ENCODE measurements at places on chromosomes 7 and 10.

- DNase-seq = no peak
These were observed 437.0 kb upstream of the MGMT start for GRCh38 chr10:129029851-129030602.

- no peak for DNase-seq
These were observed 51.9 kb upstream of the CFAP46 start for GRCh38 chr10:132994185-132994796.

- no peak for DNase-seq
These were observed 26.3 kb upstream of the SH3PXD2A start for GRCh38 chr10:103881416-103882284.

GRCh38 chr10:1329622-1330021 is 273.4 kb downstream of the WDR37 start:
- no peak for DNase-seq

DNA sequence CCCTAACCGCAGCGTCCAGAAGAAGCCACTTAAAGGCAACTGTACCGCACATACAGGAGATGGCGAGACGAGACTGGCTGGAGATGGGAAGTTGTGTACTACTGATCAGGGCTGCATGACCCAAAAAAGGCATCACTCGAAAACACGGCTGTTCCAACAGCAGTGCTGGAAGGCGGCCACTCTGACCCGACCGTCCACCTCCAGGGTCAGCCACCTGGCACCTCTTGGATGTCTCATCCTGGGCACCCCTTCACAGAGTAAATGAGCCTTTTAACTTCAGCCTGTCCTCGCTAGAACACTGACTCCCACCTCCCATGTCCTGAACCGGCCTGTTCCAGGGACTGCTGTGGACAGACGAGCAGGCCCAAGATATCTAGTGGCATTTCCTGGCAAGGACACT is 180.7 kb downstream of the DIP2C start:
- no peak for DNase-seq

DNA sequence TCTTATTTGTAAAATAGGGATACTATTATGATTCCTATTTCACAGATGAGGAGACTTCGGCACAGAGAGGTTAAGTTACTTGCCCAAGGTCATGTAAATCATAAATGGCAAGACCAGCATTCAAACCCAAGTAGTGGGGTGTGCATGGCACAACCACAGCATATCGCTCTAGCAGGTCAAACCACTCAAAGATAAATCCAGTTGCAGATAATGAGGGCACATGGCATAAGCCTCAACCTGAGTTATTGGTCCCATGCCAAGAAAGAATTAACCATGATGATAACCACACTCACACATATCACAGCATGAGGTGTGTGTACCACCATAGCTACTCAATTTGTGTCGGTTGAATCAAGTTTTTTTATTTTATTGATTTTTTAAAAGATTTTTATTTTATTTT is 180.5 kb downstream of the CREB5 start:
- no peak for DNase-seq

DNA sequence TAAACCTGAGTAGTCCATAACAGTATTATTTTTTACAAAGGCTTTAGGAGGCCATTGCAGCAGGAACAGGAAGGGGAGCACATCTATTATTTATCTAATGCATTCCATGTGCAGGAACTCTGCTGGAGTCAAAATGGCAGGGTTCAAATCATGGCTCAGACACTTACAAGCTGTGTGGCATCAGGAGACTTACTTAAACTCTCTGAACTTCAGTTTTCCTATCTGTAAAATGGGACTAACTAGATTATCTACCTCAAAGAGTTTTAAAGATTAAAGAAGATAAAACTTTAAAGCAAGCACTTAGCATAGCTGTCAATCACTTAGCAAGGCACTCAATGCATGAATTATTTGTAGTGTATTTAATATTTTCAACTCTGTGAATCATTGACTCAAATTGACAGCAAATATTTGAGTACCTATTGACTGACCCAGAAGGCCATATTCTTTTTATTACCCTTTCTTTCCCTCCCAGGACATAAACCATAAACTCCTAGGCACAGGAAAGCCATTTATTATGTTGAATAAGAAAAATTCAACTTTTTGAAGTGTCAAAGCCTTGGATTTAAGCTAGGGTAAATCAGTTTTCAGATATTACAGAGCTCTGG is 115.8 kb upstream of the FAM204A start:
- DNase-seq = no peak

DNA sequence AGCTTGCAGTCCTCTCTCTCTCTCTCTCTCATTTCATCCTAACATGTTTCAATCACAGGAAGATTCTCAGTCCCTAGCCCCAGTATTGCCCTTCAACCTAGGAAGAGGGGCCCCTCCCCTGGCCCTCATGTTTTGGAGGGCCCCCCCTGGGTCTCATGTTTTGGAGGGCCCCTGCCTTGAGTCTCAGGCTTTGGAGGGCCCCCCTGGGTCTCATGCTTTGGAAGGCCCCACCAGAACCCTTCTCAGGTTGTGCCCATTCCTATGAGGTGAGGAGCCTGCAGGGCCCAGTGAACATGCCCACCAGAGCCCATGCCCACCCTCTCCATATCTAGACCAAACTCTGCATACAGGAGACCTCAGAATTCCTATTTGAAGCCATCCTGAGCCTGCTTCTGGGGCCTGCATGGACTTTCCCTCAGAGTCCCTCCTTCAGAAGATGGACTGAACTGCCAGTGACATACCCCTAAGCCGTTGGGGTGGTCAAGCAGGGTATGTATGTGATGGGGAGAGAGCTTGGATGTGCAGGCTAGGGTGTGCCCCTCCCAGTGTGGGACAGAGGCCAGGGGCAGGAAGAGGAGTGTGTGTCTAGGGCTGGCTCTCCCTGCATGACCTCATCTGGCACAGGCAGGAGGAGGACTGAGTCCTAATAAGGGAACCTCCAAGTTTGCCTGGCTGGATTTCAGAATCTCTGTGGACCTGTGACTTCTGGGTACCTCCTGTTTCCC is 8.1 kb upstream of the VDAC2 start:
- no peak for DNase-seq

- DNase-seq = no peak
These were observed 235.0 kb upstream of the PLPP4 start for GRCh38 chr10:120221873-120222485.

DNA sequence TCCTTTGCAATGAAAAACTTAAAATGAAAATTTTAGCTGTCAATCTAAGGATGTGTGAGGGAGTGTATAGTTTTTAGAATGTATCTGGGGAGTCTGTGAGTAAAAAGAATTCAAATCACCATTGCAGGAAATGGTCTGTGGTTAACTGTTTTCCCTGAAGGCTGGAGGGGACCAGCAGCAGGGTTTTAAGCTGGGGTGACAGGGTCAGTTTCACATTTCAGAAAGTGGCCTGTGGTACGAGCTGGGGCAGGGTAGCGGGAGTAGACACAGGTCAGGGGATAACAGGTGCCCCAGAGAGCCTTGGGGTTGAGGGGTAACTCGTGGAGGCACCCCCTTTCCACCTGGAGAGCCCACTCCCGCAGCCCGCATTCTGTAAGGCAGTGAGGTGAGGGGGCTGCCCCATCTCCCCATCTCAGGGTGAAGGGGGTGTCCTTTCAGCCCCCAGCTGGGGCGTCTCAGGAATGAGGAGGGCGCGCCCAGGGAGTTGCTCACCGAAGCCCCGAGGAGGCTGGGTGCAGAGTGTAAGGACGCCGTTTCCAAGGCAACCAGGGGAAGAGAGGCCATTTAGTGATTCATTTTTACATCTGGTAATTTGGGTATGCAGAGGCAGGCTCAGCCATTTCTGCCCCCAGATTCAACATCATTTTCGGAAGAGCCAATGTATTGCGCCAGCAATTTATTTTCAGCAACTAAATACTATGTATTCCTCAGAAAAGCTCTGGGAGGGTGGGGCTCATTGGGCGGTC is 168.9 kb downstream of the SLIT1 start:
- DNase-seq = peak; percentile 52

DNA sequence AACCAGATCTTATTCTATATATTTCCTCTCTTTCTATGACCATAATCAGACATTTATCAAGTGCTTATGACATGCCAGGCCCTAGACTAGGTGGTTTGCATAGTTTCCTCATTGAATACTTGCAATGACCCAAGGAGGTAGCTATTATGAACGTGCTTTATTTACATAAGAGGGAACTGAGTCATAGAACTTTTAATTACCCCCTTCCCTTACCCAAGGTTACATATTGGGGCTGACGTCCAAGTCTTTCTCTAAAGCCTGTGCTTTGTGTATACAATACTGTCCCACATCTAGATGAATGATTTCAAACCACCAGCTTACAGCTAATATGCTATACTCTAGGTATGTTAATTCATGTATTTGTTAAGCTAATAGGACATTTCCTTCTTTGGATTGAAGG is 91.9 kb upstream of the NPY start:
- no peak for DNase-seq

DNA sequence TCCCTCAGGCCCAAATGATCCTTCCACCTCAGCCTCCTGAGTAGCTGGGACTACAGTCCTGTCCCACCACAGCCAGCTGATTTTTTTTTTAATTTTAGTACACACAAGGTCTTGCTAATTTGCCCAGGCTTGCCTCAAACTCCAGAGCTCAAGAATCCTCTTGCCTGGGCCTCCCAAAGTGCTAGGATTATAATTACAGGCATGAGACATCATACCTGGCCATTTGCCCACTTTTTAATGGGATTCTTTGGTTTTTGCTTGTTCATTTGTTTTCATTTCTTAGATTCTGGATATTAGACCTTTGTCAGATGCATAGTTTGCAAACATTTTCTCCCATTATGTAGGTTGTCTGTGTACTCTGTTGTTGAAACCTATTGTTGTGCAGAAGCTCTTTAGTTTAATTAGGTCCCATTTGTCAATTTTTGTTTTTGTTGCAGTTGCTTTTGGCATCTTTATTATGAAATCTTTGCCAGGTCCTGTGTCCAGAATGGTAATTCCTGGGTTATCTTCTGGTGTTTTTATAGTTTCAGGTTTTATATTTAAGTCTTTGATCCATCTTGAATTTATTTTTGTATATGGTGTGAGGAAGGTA is 95.2 kb downstream of the GLCCI1 start:
- no peak for DNase-seq

DNA sequence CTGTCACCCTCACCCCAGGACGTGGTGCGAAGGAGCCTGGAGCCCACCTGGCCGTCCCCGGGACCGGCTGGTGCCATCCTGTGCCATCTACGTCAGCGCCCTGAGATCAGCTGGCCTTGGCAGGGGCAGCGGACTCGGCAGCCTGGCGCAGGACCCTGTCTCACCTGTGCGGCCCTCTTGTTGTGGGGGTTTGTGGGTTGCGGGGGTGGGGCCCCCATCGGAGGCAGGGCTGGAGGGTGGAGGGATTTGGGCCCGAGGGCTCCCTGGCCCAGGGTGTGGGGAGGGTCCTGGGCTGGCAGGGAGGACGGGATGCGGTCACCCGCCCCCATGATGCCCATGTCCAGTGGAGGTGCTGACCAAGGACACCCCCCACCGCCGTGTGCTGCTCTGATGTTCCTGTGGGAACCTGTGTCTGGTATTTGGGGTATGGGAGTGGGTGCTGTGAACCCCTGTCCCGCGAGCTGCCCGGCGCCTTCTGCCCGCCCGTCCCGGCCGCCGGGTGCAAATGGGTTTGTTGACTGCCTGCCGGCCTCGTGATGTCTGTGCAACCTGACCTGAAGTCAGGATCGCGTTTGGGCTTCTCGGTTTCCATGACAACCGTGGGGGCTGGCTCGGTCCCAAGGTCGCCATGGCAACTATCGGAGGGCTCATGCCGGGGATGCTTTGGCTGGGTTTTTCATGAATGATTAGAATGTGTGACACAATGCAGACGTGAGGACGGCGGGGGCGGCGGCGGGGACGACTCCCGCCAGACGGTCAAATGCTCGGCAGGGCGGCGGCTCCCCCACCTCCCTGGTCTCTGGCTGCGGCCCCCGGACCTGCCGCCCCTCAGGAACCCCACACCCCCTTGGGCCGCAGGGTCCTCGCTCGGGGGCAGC is 7.3 kb downstream of the MAFK start:
- DNase-seq = no peak

GRCh38 chr7:86091369-86091768 is 552.3 kb upstream of the GRM3 start:
- no peak for DNase-seq

GRCh38 chr7:26603631-26604030 is 260.8 kb downstream of the SKAP2 start:
- no peak for DNase-seq

- DNase-seq = no peak
These were observed 3.7 kb upstream of the WASL start for GRCh38 chr7:123752534-123752933.

GRCh38 chr7:4836206-4836661 is 25.6 kb downstream of the PAPOLB start:
- DNase-seq = no peak

GRCh38 chr7:43220250-43220649 is 107.8 kb downstream of the HECW1 start:
- DNase-seq = no peak

GRCh38 chr10:8043569-8044306 is 10.8 kb upstream of the GATA3 start:
- no peak for DNase-seq

DNA sequence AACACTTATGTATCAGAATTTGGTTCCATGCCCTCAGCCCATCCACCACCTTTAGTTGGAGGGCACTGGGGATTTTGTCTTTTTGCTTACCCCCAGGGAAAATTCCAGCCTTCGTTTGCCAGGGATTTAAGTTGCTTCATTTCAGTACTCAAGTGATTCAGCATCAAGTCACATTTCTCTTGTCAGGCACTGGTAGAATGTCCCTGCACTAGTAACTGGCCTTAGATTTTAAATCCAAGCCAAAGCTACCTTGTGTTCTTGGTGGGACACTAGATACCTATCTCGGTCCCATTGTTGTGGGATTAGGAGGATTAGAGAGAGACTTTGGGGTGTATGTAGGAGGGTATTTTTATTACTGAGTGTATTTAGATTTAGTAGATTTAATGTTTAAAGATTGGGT is 613.1 kb downstream of the SUGCT start:
- DNase-seq = no peak

DNA sequence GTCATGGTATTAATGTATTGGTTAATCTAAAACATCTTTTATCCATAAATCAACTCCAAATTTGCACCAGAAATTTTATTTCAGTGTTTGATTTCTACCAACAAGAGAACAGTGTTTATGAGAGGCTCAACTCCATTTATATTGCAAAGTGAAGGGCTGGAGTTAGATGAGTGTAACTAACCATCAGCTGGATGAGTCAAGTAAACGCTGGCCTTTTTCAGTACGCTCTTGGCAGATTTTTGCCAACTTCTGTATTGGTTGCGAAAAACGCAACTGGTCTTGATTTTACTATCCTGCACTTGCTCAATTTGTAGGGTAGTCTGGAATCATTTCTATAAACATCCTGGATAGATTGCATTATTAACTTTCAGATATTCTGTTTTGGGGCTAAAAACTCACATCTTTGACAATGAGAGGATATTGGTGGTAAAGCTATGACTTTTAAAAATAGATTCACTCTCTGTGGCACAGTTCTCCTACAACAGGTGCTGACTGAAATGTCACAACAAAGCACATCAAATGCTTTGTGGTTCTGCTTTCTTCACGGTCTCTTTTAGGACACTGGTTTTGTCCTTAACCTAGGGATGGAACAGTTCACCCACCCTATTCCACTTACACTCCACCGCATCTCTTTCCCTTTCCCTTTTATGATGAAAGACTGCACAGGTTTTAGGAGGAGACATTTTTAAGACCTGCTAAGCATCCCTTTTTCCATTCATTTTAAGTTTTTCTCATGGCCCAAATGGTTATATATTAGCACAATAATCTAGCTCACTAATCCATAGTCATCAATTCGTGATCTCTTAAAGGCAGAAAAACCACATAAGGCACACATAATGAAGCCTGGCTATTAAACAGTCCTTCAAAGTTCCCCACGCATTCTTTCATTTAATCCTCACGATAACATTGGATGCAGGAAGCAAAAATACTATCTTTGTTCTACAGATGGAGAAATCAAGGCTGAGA is 12.8 kb downstream of the CACNA2D1 start:
- DNase-seq = no peak

- DNase-seq = no peak
These were observed 33.3 kb downstream of the GET4 start for GRCh38 chr7:909358-910329.
